ENCODE measurements at places on chromosomes 1 and 21. TPM values are rescaled to one million over a fixed set of nuclear protein-coding genes. Genes with fewer than 3 reads are reported as not detected.

MAP3K7CL gene
- total RNA-seq, result 20.7 TPM

ZNF683 gene
- not detected for total RNA-seq

RER1 gene
- total RNA-seq, result 77.6 TPM

CAPN2 gene
- total RNA-seq, result 408 TPM
